GM23248 (cell line): ENCODE measurements at places on chromosomes 2 and 18. TPM values are rescaled to one million over a fixed set of nuclear protein-coding genes. Genes with fewer than 3 reads are reported as not detected.
A peak's percentile ranks its signal among the peaks of the same experiment; 100 is the strongest.

DNA sequence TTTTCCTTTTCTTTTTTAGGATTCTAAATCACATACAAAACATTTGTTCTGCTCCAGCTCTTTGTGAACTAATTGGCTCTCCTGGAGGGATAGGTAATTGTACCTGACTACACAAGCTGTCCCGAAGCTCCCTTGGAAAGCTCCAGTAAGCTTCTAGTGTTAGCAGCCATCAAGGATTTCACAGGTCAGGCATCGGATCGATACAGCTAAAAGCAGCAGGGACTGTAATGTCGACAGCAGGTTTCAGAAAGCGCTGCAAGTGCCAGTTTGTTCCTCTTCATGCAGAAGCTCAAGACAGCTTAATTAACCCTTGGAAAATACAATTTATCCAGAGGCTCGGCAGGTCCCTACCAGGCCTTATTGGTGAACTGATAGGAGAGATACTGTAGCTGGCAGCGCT, 87.2 kb upstream of the VRK2 start:
- H3K4me3 ChIP-seq = no peak overlapping the region
- no peaks in the 10 kb centered on the region for H3K36me3 ChIP-seq
- H3K4me1 ChIP-seq = no peaks in the 10 kb centered on the region
- H3K27ac ChIP-seq = no peak overlapping the region
- no peaks in the 10 kb centered on the region for H3K27me3 ChIP-seq

Gene RBM44
- 0.11 and 2.8 TPM in 2 replicates for total RNA-seq

Gene G6PC2
- not detected in 2 replicates for total RNA-seq

GRCh38 chr2:59276033-59276432, 1034.9 kb upstream of the FANCL start:
- H3K36me3 ChIP-seq = no peaks in the 10 kb centered on the region
- no peak overlapping the region for H3K4me3 ChIP-seq
- DNase-seq = no peak
- H3K27ac ChIP-seq = no peak overlapping the region

DNA sequence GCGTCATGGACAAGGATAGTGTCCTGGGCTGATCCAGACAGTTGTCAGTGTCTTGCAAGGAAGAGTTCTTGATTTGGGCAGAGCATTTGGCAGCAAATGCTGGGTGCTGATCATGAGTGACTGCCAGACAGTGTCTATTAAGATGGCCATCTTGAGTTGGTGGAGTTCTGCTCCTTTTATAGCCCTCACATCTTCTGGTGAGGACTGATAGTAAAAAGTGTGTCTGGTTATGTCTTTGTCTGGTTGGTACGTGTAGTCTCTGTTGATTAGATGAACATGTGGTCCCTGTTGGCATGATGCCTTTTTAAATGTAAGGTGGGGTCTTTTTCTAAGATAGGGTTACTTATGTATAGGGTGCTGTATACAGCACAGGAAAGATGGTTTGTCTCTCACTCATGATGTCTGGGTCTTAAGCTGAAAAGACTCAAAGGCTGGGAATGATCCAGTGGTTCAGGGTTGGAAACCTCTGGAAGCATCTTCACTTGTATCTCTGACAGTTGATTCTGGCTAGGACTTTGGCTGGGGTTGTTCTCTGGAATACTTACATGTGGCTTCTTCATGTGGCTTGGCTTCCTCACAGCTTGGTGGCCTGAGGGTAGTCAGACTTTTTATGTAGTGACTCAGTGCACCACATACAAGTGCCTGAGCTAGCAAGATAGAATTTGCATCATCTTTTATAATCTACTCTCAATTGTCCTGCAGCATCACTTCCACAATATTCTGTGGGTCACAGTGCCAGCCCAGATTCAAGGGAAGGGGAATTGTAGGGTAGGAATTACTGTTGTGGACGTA, 11.8 kb downstream of the MTX2 start:
- H3K27me3 ChIP-seq = no peaks in the 10 kb centered on the region
- peak overlapping the region; percentile 35; the same call in 1 of the 2 replicates for H3K27ac ChIP-seq
- H3K4me3 ChIP-seq = no peak overlapping the region
- DNase-seq = peak; percentile 88

Gene RNF152
- total RNA-seq = 5.4 and 11.3 TPM in 2 replicates
